ENCODE measurements at places on chromosomes 3 and 15.

DNA sequence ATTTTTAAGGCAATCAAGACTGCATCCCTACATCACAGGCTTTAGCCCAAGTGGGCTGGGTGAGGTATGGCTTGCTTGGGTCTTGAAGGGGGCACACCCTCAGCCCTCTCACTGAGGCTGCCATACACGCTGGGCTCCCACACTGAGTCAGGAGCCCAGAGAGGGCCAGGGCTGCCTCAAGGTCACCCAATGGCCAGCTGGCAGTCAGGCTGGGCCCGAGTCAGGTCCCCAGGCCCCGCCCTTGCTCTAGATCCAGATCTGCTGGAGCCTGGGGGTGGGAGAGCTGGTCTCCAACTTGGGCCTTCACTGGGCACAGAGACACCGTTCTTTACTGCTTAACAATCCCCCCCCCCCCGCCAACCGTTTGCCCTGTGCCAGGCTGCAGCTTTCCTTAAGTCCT, 88.1 kb downstream of the IQSEC1 start:
- DNase-seq: no peak

GRCh38 chr3:69300296-69300695, 85.6 kb downstream of the FRMD4B start:
- no peak for DNase-seq

- no peak for DNase-seq
Measured at GRCh38 chr3:30685267-30685667, 78.9 kb downstream of the TGFBR2 start.

- DNase-seq: no peak
Measured at GRCh38 chr15:91482799-91483198, 370.7 kb upstream of the SLCO3A1 start.

GRCh38 chr3:161406594-161407555, 35.6 kb upstream of the SPTSSB start:
- no peak for DNase-seq
